ENCODE measurements at places on chromosomes 1 and 21.

GRCh38 chr1:114671011-114671938, 1.4 kb upstream of the DENND2C start:
- no peak for DNase-seq

- DNase-seq, result no peak
These were observed at the start of gene SPRR4 for GRCh38 chr1:152970495-152970894. SPRR4 (plus strand) TSS chr1:152970648; CDS start chr1:152971891, 1,243 bp downstream.

DNA sequence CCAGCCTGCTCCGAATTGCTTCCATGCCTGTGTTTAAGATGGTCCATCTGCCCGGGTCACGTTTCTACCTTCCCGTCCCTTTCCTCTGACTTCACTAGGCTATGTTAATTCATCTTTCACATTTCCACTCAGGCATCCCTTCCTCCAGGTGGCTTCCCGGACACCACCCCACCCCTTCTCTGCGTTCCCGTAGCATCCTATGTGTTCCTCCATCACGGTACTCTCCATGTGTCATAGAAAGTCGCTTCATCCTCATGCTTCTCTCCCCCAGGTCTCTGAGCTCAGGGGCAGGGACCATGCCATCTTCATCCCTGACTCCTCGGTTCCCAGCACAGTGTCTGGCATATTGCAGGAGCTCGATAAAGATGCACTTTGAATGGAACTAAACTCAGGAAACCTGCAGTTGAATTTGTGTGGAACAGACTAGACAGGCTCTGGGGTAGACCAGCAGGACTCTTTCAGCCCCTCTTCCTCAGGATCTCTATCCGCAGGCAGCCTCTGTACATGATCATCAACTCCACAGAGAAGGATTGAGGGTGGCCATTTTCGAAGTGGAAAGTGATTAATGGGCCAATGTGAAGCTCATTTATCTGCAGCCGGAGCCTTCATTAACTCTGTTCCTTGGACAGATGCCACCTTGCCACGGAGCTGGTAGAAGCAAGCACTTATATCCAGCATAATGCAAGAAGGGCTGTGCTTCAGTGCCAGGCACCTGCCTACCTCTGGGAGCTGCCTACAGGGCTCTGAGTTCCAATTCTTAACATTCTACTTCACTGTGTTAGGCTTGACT, 9.1 kb downstream of the C1orf226 start:
- DNase-seq, result no peak

DNA sequence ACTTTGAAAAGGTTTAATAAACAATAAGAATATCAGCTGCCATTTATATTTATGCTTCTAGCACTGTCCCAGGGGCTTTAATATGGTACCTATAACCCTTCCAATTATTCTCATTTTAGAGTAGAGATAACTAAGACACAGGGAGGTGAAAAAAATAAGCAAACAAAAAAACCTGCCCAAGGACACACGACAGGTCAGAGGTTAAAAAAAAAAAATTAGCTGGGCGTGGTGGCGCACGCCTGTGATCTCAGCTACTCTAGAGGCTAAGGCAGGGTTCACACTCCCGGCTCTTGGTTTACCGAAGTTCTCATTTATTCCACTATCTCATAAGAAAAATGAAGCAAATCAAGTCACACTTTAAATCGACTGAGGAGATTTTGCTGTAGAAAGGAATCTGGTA, 34.7 kb upstream of the CNN3 start:
- DNase-seq, result no peak

GRCh38 chr21:37682966-37683365, 233.3 kb downstream of the KCNJ6 start:
- DNase-seq, result no peak

DNA sequence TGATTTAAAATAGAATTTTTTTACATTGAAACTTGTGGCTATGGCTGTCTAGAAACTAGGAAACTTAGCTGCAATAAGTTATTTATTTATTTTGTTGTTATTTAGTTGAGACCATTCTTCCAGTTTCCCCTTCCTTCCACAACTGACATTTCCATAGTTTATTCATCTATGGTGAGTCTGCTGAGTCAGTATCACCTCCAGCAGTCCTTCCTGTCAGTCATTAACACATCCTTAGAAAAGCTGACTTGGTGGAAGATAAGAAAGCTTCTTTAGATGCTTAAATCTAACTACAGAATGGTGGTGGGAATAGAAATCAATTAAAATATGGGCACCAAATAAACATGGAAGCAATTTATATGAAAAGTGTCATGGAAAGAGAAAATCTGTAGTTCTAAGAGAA, 714.0 kb downstream of the RWDD3 start:
- no peak for DNase-seq

GRCh38 chr1:22592919-22593790, 29.9 kb downstream of the EPHA8 start:
- no peak for DNase-seq

DNA sequence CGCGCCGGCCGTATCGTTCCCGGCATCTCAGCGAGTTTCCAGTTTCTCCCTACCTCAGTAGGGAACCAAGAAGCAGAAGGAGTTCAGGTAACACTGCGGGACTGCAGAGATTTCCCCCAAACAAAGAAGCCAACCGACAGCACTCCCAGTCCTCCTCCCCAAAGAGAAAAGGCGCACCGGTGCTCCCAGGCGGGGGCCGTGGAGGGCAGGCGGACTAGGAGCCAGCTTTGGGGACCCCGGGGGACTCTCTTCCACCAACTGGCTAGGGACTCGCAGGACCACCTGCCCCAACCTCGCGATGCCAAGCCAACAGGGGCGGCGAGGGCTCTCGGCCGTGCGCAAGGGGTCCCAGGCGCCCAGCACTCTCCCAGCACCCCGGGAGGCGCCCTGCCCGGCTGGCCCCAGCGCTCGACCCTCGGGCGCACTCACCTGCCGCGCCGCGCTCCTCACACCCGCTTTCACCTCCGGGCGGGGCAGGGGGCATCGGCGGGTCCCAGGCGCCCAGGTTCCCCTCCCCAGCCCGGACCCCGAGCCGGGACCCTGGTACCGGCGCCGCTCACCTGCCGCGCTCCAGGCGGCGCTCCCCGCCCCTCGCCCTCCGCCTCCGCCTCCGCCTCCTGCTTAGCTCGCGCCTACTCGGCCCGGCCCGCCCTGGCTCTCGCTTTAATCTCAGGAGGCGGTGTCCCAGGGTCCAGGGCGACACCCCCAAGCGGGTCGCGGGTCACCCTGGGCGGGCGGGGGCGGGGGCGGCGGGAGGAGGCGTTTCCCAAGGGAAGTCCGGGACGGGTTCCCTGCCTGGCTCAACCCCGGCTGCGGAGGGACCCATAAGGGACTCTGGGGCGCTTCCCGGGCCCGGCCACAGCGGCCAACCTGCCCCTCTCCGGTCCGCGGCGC, at the start of gene TMPRSS2:
TMPRSS2 (minus strand) TSS at position 638 of the 894 bp plus-strand sequence. CDS start 10,025 bp downstream, outside the sequence.
- DNase-seq, result no peak

Data from astrocyte of the cerebellum (primary cell).